Activated CD8-positive, alpha-beta memory T cell treated with anti-CD3 and anti-CD28 coated beads for 1 hour (primary cell): ENCODE measurements at places on chromosomes 6 and 20.
A peak's percentile ranks its signal among the peaks of the same experiment; 100 is the strongest.

DNA sequence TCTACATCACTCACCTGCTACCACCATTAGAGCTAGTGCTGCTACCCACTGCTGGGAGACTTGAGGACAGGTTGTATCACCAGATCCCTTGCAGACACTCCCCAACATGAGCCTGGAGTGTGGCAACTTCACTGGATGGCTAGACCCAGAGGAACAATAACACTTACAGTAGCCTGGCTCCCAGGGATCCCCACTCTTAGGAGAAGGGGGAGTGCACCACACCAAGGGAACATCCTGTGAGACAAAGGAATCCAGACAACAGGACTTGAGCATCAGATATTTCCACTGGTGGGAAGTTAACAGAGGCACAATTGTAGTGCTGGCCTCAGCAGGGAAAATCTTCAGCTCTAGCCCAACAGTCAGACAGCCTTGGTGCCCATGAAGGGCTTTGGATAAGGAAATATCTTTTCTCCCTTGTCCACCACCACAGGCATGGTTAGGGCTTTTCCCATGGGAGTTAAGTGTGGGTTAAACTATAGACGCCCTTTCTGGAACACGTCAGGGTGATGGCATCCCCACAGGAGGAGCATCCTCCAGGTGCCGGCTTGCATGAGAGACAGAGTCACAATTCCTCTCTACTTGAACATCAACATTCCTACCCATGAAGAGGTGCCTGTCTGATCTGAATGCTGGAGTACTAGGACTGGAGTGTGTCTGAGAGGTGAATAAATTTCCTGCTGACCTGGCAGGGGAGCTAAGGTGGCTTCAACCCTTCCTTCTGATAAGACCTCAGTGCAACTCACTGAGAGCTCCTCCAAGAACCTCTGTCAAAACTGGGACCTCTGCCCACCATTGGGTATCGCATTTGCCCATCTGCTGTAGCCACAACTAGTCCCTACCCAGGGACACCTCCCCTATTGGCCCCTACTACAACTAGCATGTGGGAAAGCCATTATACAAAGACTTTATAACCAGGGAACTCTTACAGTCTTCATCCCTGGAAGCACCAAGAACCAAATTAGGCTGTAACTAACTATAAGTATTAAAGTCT, 55.4 kb upstream of the SIRPG start:
- no peak for DNase-seq

GRCh38 chr6:7786214-7786661, 60.3 kb downstream of the BMP6 start:
- no peak for DNase-seq

- DNase-seq = no peak
Measured at GRCh38 chr6:62265906-62266525, 20.0 kb downstream of the KHDRBS2 start.

DNA sequence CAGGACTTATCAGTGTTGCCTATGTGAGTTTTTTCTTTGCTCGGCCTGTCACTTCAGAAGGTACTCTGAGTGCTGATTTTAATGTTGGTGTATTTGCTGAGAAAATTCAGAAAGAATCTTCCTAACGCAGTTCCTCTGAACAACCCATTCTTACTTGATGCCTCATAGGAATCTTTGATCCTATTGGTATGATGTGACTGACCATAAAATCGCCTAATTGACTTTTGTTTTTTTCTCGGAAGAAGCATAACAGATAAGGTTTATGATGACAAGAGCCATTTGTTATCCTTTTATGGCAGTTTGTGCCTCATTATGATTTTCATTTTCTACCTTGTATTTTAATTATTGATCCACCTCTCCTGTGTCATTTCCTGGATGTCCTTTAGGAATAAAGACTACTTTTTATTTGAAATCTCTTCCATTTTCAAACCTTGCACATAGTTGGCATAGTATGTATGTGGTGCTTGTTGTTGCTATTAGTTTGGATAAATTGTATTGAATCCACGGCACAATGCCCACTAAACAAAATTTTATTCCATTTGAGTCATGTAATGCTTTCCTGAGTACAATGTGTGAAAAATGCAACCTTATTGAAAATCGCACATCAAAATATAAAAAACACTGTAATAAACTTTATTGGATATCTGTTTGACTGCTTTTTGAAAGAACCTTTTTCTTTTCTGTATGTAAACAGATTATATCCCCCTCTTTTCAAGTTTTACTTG, 37.3 kb downstream of the LRRC1 start:
- DNase-seq = no peak

DNA sequence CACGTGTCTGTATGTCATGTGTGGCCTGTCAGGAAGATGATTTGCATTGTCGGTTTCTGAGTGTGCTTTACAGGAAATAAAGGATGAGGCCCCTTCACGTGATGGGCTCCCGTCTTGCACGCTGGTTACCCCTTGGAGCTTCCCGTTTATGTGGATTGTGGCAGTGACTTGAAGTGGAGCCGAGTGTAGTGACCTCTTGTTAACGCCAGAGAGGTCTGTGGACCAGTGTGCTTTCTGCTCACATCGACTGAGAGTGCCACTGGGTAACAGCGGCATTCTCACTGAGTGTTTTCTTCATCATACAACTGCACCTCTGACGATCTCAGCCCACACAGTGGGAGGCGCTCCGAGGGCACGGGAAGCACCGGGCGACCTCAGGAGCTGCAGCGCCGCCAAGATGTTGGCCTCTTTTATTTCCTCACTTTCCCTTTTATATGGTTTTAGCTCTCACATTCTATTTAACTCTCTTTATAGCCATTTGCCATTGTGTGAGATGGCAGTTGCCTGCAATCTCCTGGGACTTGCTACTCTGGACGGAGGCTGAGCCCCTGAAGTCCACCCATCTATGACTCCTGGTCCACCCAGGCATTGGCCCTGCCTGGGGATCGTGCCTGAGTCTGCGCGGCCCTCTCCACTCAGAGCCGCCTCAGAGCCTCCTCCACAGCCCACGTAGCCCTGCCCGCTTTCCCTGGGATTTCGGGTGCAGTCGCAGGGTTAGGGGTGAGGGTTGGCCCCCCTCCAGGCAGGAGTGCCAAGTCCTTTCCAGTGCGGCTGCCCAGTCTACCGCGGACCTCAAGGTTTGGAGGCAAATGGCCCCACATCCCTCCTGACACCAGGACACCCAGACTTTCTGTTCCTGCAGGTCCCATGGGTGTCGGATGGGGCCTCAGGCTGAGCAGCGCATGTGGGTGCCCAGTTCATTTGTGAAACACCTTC, 238.9 kb downstream of the ERMARD start:
- DNase-seq = no peak

DNA sequence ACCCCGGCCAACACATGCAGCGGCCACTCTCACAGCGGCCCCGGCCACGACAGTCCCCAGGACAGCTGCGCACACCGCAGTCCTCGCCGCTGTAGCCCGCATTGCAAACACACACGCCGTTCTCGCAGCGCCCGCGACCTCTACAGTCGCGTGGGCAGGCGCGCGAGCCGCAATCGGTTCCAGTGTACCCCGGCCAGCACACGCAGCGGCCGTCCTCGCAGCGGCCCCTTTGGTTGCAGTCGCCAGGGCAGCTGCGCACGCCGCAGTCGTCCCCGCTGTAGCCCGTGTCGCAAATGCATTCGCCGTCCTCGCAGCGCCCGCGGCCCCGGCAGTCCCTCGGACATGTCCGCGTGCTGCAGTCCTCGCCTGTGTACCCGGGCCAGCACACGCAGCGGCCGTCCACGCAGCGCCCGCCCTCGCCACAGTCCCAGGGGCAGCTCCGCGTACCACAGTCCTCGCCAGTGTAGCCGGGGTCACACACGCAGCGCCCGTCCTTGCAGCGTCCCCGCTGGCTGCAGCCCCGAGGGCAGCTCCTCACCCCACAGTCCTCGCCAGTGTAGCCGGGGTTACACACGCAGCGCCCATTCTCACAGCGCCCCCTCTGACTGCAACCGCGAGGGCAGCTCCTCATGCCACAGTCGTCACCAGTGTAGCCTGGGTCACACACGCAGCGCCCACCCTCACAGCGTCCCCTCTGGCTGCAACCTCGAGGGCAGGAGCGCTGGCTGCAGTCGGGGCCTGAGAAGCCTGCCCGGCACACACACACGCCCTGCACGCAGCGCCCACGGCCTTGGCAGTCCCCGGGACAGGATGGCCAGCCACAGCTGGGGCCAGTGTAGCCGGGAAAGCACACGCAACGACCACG, 12.5 kb downstream of the TNXB start:
- no peak for DNase-seq

- DNase-seq = no peak
Measured at GRCh38 chr6:154705471-154706113, 27.6 kb upstream of the SCAF8 start.

- DNase-seq = no peak
Measured at GRCh38 chr6:145743332-145743731, 8.0 kb upstream of the EPM2A start.

DNA sequence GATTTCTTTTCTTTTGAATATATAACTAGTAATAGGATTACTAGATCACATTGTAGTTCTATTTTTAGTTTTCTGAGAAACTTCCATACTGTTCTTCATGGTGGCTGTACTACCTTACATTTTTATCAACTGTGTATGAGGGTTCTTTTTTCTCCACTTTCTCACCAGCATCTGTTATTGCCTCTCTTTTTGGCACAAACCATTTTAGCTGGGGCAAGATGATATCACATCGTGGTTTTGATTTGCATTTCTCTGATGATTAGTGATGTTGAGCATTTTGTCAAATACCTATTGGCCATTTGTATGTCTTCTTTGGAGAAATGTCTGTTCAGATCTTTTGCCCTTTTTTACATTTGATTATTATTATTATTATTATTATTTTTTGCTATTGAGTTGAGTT, 86.1 kb upstream of the TCF21 start:
- no peak for DNase-seq

GRCh38 chr20:36591854-36592641, 13.5 kb upstream of the RAB5IF start:
- peak; percentile 14 for DNase-seq

GRCh38 chr20:35013421-35014411, 58.0 kb downstream of the MYH7B start:
- no peak for DNase-seq

- DNase-seq = no peak
Measured at GRCh38 chr20:48467622-48468021, 360.2 kb downstream of the PREX1 start.

DNA sequence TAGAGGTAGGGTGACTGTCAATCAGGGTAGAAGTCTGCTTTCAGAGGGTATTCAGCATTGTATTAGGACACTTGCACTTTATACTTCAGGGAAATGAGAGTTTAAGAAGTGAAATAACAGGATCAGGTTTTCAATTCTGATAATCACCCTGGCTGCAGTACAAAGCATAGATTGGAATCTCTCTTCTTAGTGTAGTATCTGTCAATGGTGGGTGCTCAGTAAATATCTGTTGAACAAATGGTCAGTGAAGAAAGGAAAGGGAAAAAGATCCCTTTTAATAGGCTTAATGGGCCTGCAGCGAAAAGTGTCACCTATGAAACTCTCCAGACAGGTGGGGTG, 18.7 kb downstream of the TUBB2B start:
- DNase-seq = no peak

- DNase-seq = no peak
Measured at GRCh38 chr20:40233406-40233805, 455.6 kb downstream of the MAFB start.

- DNase-seq = no peak
Measured at GRCh38 chr6:28867086-28867409, 56.7 kb downstream of the TRIM27 start.

DNA sequence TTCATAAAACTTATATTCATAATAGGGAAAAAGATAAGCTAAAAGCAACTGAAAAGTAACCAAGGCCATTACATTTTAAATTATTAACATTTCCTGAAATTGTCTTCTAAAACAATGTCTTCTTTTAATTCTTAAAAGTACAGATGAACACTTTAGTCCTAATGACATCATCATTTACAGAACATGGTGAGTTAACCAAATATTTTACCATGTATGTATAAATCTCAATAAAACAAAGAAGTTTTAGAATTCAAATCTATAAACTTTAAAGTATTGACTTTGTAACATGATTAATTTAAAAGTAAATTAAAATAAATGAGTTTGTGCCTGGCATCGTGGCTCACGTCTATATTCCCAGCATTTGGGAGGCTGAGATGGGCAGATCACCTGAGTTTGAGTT, 125.9 kb upstream of the PRSS16 start:
- no peak for DNase-seq

DNA sequence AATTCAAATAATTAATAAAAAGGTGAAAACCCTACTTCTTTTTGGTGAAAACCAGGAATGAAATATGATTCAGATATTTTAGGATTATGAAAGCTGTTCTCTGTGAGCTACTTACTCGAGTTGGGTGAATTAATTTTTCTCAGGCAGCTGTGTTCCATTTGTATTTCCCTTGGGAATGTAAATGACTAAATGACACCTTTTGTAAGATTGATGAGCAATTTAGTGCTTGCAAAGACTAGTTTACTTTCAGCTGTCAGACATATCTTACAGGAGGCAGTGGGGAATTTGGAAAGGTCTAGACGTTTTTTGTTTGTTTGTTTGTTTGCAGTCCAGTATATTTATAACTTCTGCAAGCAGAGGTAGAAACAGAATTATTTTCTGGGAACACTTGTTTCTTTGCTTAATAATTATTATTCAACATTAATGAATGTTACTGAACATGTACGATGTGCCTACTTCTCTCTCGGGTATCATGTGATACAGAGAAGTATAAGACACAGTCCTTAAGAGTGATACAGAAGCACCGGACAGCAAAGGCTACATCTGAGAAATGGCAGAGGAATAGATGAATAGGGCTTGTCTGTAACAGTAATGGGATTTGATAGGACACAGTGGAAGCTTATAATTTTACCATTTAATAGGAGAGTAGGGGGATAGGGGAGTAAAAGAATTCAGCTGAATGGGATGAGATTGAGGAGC, 91.3 kb downstream of the AKAP7 start:
- no peak for DNase-seq

DNA sequence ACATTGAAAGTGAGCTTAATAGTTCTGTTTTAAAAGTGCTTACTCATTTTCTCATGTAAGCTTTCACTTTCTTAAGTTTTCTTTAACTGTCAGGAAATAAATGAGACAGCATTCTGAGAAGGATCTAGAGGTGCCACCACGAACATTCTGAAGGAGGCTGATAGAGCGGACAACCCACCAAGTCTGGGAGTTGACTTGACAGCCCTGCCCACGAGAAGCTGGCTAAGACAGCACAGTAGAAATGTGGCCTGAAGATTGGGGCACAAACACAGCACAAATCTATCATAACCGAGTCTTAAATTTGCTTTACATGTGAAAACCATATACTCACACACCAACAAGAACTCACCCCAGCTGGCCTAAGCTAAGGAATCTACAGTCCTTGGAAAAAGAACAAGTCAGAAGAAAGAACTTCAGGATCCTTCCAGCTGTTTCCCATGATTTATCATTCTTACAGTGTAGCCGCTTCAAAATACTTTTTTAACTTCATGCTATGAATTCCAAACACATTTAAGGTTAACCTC, 144.2 kb upstream of the TNFAIP3 start:
- DNase-seq = no peak

DNA sequence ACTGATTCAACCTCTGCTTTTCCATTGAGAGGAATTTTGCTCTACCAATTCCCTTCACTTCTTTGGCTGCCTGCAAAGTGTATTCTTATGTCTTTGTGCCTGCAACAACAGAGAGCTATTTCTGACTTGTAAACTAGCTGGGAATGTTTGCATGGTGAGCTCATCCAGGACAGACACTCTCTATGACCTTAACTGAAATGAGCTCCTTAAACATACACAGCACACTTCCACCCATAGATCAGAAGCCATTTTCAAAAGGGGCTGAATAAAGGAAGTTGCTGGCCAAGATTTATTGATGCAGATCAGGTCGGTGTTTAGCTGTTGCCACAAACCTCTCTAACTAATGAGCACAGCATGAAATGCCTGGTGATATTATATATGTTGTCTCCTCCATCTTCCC, 377.7 kb downstream of the BTBD9 start:
- DNase-seq = no peak
